ENCODE measurements at places on chromosomes 7 and 10.

DNA sequence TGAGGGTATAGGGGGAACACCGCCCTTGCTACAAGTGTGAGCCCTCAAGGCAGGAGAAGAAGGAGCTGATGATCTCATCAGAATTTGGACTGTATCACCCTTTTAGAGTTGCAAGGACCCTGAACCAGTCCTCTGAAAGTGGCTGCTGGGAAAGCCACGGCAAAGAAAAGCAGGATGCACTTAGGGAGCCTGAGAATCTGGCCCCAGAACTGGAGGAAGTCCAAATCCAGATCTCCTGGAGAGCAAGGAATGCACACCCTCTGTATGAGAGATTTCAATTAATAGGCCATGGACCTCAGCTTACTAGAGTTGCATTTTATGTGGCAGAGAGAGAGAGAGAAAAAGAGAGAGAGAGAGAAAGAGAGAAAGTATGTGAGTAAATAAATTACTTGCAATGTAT lies 662.9 kb downstream of the CCSER2 start:
- no peak for DNase-seq

- no peak for DNase-seq
Observed at GRCh38 chr7:80593869-80594586, 44.4 kb upstream of the CD36 start.

- no peak for DNase-seq
Observed at GRCh38 chr10:24952707-24953645, 570 bp upstream of the PRTFDC1 start.

GRCh38 chr10:27628621-27629020 lies 117.0 kb downstream of the MKX start:
- DNase-seq: no peak

GRCh38 chr10:6228647-6229046 lies 25.9 kb downstream of the PFKFB3 start:
- DNase-seq: no peak

DNA sequence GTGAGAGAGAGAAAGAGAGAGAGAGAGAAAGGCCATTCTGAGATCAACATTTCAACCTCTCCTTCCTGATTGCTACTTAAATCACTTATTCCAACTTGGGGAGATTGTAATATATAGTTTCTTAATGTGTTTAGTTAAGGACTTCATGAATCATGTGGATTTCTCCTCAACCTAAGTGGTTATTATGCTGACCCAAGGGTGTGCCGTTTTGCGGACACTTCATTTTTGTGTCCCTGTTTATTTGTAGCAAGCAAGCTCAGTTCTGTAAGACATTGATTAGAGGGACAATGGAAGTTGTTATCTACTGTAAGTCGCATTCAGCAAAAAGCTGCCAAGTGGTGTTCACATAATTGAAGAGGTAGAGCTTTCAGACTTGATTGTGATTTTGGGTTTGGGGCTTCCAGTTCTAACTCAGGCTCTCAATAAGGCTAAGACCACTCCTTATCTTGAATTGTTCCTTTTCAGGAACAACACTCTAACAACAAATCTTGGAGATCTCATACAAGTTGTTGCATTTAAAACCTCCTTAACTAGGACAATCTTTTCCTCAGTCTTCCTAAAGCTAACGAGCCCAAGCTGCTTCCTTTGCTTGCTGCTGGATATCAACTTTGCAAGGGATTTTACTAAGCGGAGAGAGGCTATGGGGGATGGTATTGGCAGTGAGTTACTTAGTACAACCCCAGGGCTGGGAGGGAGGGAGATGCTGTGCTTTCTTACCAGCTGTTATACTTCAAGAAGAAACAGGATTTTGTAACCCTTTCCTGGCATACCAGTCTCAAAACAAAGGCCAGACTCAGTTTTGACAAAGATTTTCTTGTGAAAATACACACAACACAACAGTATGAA lies 19.8 kb upstream of the COL1A2 start:
- no peak for DNase-seq

DNA sequence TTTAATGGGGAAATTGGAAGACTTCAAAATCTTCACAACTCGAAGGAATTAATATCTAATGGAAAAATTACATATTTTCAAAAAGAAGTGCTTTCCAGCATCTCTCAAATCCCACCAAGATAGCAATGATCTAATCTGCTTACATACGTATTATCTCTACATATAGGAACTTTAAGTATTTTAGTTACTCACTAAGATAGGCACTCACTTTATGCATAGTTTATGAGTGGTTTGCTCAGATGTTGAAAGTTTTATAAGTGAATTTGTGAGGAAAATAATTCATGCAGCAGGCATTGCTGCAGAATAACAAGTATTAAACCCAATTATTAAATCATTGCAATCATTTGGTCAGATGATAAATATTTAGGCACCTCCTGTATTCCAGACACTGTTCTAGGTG lies 2.3 kb upstream of the CYTH3 start:
- DNase-seq: no peak

DNA sequence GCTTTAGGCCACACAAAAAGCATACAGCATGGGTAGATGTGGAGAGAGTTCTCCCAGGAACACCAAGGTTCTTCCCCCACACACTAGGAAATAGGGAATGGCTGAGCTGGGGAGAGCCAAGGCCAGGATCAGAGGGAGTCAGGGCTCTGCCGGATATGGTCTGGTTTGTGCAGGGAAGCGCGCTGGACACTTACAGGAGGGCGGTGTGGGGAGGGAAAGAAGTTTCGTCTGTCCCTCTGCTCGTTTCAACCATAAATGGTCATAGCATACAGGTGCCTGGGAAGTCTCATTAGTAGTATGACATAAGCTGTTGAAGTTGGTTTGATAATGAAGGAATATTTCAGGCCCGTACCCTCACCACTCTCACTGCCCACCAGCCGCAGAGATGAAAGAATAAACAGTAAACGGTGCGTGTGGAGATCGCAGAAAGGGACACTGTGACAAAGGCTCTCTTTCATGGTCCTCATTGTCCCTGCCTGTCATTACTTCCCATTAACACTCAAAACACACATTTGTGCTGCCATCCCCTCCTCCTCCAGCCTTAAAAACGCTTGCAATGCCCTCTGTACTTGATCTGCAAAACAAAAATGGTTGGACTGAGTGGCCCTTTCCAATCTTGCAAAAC lies 207.2 kb downstream of the CELF2 start:
- no peak for DNase-seq

DNA sequence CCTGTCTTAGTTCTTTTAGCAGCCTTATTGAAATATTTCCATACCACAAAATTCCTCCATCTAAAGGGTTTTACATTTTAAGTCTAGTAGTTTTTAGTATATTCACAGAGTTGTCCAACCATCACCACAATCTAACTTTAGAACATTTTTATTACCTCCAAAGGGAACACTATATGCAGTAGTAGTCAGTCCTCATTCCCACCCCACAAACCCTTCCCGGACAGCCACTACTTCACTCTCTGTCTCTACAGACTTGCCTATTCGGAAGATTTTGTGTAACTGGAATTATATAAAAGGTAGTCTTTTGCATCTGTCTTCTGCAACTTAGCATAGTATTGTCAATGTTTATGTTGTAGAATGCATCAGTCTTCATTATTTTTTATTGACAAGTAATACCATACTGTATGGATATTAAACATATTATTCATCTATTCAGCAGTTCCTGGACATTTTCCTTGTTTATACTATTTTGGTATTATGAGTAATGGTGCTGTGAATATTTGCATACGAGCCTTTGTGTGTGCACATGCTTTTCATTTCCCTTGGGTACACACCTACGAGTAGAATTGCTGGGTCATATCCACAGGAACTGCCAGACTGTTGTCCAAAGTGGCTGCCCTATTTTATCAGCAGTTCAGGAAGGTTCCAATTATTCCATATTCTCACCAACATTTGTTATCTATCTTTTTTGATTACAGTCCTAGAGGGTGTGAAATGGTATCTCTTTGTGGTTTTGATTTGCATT lies 60.9 kb upstream of the LANCL2 start:
- no peak for DNase-seq

- no peak for DNase-seq
Observed at GRCh38 chr10:6582298-6582697, 2.2 kb upstream of the PRKCQ start.
